ENCODE measurements at places on chromosomes 16 and 17.

DNA sequence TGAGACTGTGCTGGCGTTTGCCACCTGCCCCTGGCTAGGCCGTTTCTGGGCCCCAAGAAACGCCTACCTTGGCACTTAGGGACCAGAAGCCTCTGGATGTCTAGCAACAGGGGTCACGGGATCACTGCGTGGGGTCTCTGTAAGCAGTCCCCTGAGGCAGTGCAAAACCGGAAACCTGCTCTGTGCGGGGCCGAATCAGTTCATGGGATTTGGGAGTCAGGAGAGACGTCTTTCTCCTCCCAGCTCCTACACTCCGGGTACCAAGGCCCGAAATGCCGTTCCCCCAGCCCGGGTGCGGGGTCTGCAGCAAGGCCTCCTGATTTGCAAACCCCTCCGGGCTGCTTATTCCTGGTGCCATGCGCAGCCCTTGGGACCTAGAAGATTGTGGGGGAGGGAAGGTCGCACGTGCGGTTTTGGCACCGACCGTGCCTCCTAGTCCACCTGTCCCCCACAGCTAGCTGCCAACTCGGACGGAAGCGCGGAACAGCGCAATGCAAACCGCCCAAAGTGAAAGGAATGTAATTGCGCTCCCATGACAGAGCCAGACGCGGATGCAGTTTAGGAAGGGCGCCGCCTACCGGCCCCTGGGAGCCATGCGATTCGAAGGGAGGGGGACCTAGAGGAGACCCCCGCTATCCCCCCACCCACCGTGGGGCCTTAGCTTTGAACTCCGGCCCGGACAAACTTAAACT is 6.5 kb downstream of the IRX5 start:
- DNase-seq = no peak

GRCh38 chr17:81517339-81518112 is 4.9 kb upstream of the ACTG1 start:
- DNase-seq = no peak

- no peak for DNase-seq
Observed at GRCh38 chr16:64459402-64459801, 662.5 kb downstream of the CDH11 start.

DNA sequence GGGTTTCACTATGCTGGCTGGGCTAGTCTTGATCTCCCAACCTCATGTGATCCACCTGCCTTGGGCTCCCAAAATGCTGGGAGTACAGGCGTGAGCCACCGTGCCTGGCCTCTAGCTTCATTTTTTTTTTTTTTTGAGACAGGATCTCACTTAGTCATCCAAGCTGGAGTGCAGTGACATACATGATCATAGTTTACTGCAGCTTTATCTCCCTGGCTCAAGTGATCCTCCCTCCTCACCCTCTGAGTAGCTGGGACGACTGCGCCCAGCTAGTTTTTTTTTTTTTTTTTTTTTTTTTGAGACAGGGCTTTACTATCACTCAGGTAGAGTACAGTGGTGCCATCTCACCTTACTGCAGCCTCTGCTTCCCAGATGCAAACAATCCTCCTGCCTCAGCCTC is 9.7 kb downstream of the RPA1 start:
- no peak for DNase-seq

DNA sequence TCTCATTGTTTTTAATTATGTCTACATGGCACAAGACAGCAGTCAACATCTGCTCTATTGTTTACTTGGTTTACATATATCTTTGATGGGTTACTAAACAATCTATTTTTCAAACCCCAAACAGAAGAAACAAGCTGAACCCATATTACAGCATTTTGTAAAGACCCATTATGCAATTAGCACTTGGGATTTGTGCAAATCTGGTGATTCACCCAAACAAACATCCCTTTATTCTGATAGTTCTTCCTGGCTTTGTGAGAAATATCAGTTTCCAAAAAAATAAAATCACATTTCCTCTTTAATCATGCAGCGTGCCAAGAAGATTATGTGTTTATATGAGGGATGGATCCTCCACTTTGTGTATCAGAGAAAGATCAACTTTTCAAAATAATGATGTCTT is 16.8 kb upstream of the RBFOX1 start:
- no peak for DNase-seq

DNA sequence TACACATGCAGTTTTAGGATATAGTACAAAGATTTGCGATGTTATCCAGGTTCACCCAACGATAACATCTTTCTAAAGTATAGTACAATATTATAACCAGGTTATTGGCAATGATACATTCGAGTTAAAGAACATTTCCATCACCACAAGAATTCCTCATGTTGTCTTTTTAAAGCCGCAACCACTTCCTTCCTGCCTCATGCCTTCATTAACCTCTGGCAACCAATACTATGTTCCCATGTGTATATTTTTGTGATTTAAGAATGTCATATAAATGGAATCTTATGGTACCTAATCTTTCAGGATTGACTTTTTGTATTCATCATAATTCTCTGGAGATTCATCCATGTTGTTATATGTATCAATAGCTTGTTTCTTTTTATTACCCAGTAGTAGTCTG is 1183.2 kb downstream of the CDH11 start:
- DNase-seq = no peak
